ENCODE measurements at places on chromosomes 2 and 18.

GRCh38 chr18:77052983-77053309 is 79.6 kb downstream of the MBP start:
- no peak for DNase-seq

GRCh38 chr2:174444761-174445160 is 42.1 kb downstream of the GPR155 start:
- DNase-seq, result no peak

GRCh38 chr2:215619022-215619958 is 183.4 kb upstream of the FN1 start:
- no peak for DNase-seq

- DNase-seq, result peak; percentile 35
Observed at GRCh38 chr2:219430633-219431615, 3.7 kb upstream of the SPEG start.

DNA sequence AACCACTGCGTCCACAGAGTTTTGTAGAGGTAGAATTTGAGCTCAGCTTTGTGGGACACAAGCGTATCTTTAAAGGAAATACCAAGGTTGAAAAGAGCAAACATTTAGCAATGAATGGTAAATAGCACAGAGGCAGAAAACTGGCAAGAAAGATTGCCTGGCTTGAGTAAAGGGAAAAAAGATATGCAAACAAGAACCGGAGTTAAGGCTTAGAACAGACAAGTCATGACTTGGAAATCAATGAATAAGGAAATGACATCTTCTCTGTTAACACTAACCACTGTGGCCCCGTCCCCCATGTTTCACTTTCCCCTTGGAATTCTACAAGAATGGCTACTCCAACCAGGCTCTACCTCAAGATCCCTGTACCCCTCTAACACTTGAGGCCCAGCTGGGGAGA is 3.8 kb downstream of the STAM2 start:
- no peak for DNase-seq

All from HCEC 1CT (cell line).